Stimulated activated CD8-positive, alpha-beta memory T cell treated with anti-CD3 and anti-CD28 coated beads, Interleukin-12 subunit alpha, Interleukin-12 subunit beta, amount 100 ng/mL, for 1 hour (primary cell): ENCODE measurements at places on chromosomes 1 and 21.

GRCh38 chr1:161706482-161707347, at the start of gene FCRLA:
FCRLA (plus strand) TSS chr1:161707229; CDS start chr1:161707265, 36 bp downstream.
- no peak for DNase-seq

DNA sequence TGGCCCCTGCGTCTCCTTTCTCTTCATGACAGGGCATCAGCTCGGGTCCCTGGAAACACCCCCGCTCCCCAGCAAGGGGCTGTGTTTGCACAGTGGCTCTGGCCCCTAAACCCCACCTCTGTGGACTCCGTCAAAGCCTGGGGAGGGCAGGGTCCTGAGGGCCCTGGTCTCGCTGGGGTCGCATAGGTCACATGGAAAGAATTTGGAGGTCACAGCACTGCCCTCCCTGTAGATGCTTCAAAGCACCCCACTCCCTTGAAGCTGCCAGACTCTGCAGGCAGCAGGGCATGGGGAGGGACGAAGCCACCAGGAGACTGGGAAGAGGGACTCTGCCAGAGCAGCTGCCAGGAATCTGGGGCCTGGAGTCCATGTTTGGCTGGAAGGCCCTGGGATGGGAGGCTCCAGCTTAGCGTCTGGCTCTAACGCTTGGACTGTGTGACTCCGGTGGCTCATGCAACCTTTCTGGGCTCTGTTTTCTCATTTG, 36.6 kb upstream of the ECE1 start:
- DNase-seq, result no peak

- no peak for DNase-seq
These were observed 10.9 kb upstream of the RCAN3 start for GRCh38 chr1:24491577-24492360.

GRCh38 chr1:113095790-113096455, 22.9 kb downstream of the LRIG2 start:
- DNase-seq, result no peak

DNA sequence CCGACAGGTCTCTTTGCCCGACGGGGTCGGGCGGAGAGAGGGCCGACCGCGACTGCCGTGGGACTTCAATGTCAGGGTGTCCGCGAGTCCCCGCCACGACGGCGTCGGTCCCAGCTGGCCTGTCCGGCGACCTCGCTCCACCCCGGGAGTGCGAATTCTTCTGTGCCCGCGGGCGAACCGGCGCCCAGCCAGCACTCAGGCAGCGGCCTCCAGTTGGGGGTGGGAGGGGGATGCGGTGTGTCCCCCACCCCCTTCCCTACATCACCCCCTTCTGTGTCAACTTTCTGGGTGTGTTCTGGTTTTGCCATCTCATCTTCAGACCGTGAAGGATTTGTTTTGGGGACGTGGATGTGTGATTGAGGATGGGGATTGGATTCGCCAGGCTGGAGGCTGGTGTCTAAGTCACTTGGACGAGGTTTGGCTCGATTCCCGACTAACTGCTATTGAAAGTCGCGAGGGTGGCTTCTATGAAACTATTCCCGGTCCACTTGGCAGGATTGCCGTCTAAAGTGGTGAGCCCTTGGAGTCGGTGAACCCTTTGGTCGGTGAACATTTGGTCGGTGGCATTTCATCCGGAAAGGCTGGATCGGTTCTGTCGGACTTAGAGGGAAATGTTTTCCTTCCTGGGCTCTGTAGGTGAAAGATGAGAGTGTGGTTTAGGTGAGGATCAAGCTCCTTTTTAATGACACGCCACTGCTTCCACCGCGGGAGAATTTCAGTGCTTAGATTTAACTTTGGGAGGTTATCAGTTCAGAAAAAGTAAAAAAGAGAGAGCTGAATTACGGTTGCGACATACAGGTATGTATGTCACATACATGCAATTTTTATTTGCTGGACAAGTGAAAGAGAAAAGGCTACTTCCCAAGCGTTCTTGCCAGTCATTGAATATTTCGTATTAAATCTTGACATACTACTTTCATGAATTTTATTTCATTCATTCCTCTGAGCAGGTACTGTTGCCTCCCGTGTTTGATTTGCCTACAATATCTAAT, 771 bp downstream of the ABCD3 start:
- no peak for DNase-seq

DNA sequence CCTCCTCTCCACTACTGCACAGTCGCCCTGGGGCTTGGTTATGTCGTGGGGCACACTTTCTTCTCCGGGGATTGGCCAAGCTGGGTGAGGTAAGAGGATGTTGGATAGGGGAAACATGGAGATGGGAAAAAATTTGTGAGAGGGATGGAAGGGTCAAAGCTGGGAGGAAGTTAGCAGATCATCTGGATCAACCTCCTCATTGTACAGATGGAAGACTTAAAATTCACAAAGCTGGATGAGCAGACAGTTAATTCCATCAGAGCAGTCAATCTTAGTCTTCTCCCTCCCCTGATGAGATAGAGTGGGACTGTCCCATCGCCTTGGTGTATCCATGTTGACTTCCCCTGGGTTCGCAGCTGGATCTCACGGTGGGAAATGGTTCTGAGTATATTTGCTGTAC, 69.6 kb upstream of the CNTN2 start:
- DNase-seq, result no peak

GRCh38 chr1:21944733-21945073, 7.6 kb upstream of the HSPG2 start:
- DNase-seq, result no peak

DNA sequence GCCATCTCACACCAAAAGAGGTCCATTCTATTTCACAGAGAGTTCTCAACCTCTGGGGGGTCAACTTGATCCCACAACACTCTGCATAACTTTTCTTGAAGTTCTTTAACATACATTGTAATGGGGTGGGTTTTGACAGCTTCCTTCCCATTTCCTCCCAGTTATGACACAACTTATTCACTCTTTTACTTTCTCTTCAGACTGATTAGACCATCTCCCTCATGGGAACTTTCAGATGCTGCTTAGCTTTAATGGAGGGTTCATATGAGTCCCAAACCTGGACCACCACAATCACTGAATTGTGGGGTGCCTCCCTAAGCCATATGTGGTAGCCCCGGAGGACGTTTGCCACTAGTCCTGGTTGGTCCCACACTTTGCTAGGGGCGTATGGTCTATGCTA, 28.3 kb upstream of the KCNJ15 start:
- DNase-seq, result no peak

- no peak for DNase-seq
These were observed 73.4 kb downstream of the UCK2 start for GRCh38 chr1:165900576-165901380.

GRCh38 chr1:203390298-203390697, 39.4 kb upstream of the FMOD start:
- no peak for DNase-seq

DNA sequence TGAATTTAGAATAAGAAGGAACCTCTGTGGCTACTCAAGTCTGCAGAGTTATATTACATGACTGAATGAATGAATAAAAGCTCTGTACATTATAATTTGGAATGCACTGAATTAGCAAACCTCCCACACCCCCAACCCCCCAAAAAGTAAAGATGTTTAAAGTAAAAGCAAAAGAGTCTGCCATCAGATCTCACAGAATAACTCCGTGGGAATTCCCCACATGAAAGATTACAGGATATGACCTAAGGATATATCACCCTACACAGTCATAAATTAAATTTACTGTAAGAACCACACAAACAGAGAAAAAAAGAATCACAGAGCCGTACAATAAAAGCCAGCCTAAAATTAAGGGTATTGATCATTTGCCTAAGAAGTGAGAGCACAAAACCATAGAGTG, 587.3 kb downstream of the PTPRC start:
- no peak for DNase-seq

DNA sequence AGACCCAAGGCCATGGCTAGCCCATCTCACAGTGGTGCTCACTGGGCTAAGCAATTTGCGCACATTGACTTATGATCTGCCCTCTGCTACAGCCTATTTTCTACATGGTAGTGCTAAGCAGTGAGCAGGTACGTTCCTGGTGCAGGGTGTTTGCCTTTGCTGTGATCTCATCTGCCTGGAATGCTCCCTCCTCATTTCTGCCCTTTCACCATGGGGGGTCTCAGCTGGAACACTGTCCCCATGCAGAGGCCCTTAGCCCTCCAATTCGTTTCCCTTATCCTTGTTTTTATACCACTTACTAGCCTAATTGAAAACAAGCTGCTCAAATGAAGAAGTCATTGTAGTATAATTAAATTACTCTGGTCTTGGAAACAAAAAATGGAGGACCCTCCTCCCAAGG, 2.0 kb upstream of the B3GALT5 start:
- DNase-seq, result no peak

DNA sequence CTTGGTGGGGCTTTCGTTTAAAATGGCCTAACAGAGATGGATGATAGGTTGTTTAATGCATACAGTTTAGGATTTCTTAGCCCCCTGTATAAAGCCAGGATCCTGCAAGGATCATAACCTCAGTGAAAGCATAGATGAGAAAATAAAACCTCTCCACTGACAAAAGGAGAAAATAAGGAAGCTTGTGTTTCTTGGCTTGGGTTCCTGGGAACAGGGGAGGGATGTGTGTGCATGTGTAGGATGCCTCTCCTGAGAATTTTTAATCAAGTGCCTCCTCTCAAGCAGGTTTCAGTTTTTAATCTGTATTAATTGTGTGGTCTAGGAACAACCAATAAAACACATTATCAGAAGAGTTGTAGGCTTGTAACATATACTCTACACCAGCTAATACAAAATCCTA, 26.1 kb downstream of the PRKACB start:
- no peak for DNase-seq

DNA sequence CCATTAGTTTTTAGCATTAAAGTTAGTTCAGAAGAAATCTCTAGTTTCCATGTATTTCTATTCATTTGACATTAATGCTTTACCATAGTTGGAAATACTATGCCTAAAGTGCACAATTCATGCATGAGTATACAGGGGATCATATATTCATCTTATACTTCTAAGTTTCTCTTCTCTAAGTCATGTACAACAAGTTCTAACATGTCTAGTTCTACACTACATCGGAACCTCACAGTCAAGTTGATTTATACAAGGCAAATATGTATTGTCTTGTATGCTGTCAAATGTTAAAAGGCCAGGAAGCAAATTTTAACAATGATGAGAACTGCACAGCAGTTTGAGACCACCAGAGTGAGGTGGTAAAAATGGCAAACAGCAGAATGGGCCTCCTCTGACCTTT, 22.9 kb upstream of the MOB3C start:
- no peak for DNase-seq

- DNase-seq, result no peak
These were observed 22.6 kb downstream of the ST3GAL3 start for GRCh38 chr1:43729816-43730463.

GRCh38 chr21:35335951-35336446, 286.9 kb upstream of the RUNX1 start:
- DNase-seq, result no peak

GRCh38 chr1:55129194-55129728, 85.9 kb downstream of the USP24 start:
- DNase-seq, result no peak

DNA sequence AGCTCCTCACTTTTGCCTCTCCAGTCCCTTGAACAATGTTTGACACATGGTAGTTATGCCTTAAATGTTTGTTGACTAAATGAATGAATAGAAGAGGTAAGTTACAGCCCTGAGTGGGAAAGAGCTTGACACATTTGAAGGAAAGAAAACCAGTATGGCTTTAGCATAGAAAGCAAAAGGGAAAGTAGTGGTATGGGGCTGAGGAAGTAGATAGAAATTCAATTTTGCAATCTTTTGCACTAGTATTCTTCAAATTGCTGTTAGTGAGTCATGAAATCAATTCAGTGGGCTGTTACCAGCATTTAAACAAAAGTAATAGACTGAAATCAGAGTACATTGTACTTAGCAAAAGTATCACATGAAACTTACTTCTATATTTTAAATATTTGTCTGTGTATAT, 21.1 kb downstream of the PLA2G4A start:
- DNase-seq, result no peak

- DNase-seq, result no peak
These were observed 1.6 kb upstream of the ADARB1 start for GRCh38 chr21:45072738-45073300.

DNA sequence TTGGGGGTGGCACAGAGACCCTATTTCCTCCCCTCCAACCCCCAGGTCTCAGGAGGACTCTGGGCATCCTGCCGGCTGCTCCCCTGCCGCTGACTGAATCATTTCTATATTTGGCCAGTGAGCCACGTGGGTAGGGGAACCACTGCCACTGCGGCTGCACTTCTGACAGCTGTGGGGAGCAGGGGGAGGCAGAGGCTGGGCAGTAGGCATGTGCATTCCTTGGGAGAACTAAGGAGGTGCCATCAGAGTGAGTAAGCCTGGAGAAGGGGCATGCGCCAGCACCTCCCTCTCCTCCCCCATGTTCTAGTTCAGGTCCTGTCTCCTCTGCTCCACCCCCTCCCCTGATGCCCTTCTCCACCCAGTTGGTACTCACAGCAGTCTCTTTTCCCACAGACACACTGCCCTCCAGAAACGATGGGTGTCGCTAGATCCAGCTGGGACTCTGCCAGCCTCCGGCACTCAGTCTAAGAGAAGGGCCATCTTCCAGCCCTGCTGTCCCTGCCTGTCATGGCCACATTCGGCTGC, 12.0 kb downstream of the PPFIA4 start:
- DNase-seq, result no peak

DNA sequence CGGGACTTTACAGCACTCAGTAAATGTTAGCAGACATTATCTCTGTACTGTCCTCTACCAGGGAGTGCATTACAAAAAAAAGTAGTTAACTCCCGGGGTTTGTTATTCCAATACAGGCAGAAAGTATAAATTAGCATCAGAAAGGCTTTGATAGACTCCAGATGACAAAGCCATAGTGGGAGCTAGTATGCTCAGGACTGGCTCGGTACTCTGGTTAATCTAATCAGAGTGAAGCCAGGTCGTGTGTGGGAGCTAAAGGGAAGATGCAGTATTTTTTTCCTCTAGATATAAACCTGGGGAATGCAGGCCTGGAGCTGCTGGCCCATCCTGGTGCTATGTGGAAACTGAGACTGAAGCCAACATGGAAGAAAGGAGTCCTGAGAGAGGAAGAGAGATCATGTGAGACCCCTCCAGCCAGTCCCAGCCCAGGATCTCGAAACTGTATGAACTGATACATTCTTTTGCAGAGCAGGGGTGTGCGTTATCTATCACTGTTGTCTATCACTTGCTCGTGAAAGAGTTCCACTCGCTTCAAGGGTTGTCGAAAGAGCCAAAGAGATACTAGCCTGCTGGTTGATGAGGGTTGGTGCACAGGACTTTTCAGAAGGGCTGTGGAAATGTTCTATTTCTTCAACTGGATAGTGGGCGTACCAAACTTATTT, 125.8 kb downstream of the PLPP3 start:
- no peak for DNase-seq
